ENCODE measurements at places on chromosomes 11 and 22.

DNA sequence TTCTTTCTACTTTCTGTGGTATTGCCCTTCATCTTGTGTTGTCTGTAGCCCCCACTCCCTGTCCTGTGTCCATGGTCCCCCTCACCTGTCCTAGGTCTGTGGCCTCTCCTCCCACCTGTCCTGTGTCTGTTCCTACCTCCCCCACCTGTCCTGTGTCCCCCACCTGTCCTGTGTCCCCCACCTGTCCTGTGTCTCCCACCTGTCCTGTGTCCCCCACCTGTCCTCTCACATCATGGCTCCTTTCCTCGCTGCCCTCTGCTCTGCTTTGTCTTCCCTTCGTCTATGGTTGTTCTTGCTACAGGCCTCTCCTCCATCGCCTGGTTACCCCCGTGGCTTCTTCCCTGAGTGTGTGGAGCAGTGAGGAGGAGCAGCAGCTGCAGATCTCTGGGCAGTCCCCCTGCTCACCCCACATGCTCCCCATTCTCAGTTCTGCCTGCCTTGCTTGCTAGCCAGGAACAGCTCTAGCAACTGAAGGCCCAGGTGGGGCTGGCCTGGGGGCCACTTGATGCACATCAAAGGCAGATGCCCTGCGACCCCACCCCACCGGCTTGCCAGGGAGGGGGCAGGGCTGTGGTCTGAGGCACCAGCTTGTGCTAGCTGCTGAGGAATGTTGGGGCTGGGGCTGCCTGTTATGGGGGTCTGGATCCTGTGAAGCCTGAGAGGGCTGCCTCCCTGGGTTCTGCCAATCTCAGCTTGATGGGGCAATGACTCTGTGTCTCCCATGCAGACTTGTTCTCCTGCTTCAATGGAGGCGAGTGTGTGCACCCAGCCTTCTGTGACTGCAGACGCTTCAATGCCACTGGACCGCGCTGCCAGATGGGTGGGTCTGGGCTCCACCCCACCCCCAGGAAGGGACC, 5.6 kb downstream of the OTOG start:
- DNase-seq: no peak

GRCh38 chr11:99781074-99781473, 760.3 kb downstream of the CNTN5 start:
- no peak for DNase-seq

DNA sequence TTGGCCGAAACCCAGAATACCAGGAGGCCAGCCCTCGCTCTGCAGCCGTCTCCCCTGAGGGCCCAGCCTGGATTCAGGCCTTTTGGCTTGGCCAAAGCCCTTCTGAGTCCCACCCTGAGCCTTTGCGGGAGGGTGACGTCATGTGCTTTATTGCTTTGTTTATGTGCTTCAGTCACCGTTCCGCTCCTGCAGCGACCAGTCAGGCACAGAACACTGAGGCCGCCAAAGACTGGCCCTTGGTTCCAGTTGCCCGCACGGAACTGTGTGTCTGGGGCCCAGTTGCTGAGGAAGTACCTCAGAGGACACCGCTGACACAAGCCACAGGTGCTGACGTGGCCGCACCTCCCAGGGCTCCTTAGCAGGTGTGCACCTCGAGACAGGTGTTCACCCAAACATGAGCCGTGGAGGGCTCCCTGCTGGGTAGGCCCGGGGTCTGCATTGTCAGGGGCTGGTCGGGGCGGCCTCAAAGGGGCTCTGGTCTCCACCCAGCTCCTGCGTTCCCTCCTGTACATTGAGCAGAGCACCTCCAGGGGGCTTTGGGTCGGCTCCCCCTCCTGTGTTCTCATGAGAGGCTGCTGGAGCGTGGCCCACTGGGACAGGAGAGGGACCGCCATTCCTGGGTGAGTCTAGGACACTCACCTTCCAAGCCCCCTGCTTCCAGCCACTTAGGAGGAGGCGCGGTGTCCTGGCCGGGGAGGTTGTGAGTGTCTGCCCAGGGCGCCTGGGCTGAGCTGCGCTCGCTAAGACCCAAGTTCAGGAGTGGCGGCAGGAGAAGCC, 376.8 kb downstream of the TBC1D22A start:
- no peak for DNase-seq

DNA sequence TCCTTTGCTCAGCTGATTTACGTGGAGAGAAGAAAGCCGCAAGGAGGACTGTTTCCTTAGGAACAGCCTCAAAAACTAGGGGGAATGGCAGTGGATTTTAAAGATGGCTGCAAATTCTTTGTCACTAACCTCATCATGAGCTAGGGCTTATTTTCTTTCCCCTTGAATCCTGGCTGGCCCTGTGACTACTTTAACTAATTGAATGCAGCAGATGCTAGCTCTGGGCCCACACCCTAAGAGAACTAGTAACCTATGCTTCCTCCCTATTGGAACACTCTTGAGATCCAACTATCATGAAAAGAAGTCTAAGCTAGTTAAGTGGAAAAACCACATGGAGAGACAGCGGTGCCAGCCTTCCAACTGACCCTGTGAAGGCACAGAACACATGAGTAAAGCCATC, 421.3 kb upstream of the NARS2 start:
- no peak for DNase-seq

GRCh38 chr11:134025082-134025429, 43.8 kb upstream of the JAM3 start:
- DNase-seq: no peak

GRCh38 chr22:46748908-46749675, 11.0 kb upstream of the CERK start:
- peak; percentile 7 for DNase-seq

DNA sequence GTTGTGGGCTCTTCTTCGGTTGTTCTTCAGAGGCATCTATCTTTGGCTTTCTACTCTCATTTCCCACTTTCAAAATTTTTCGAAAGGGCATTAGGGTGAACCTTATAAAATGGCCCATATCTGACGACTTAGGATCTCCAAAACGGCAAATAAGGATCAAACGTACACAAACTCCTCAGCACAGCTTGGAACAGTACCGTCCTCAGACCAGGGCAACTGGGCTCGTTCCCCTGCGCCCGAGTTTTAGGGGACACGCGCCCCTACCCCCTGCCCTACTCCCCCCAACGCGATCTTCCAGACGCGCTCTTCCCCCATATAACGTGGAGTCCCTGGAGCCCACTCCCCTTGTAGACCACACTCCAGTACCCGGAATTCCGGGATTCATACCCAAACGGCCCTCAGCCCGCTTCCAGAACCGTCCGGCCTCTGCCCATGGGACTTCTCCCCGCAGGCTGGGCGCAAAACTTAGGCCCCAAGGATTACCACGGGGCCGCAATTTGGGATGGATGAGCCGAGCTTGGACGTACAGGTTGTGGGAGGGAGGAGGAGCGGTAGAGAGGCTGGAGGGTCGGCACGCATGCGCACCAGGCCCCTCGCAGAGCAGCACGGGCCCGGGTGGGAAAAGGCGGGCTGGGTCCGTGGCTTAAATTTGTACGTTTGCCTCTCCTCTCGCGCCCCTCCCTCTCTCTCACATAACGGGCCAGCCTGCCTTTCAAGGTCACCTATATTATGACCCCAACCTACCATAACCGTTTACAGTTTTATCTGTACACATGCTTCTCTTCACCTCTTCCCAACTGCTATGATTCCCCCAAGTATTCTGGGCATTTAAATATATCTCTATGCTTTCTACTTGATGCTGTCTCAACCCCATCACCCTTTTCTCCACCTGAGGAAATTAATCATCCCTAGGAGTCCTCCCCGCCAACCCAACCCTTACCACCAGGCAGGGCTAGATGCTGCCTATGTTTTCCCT, 3.4 kb downstream of the CCDC89 start:
- DNase-seq: peak; percentile 7

GRCh38 chr11:11538277-11538960, 83.4 kb downstream of the GALNT18 start:
- no peak for DNase-seq

GRCh38 chr22:30116362-30117117, 36.3 kb downstream of the HORMAD2 start:
- no peak for DNase-seq

- no peak for DNase-seq
These were observed 3.2 kb upstream of the MRPL23 start for GRCh38 chr11:1943977-1944376.

DNA sequence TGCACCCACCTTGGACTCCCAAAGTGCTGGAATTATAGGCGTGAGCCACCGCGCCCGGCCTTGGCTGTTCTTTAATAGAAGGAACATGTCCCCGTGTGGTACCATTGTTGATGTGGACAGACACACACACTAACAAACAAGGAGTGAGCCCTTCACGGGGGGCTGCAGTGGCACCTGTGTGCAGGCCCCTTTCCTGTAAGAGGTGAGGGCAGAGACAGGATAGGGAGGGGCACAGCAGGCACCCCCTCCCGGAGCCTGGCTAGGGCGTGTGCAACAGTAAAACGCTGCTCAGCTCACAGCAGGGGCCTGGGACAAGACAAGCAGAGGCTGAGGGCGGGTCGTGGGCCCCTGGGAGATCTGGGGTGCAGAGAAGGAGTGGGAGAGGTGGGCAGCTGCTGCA, 37.8 kb downstream of the GRIK4 start:
- no peak for DNase-seq

DNA sequence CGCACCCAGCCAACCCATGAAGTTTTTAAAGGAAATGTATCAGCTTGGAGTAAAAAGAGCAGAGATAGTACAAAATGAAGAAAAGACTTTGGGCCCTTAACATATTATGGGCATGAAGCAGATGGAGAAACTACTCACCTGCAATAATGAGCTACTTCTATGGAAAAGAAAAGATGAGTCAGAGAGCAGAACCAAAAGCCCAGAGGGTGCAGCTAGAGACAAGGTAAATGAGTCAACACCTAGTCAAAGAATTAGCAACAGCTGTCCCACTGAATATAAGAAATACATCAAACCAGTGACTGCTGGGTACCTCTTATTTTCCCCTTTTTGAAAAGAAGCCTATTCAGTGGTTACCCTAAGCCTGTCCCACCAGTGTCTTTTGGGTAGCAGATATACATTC, 61.8 kb downstream of the RPL27A start:
- DNase-seq: no peak

- no peak for DNase-seq
These were observed 534.3 kb upstream of the LARGE1 start for GRCh38 chr22:34454598-34454997.

DNA sequence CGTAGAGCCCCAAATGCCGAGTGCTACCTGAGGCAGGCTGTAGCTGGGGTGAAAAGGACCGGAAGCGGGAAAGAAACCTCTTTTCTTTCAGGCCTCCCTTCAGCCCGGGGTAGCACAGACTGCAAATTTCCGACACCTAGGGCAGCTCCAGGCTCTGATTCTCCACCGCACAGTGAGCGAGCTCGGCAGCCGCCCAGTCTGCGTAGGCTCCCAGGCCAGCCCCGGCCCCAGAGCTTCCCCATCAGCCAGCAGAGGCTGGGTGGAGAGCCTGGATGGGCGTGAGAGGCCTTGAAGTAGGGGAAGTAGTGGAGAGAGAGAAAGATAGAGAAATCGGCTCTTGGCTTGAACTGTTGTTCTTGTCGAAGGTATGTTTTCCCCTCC, 9.3 kb upstream of the PAX6 start:
- DNase-seq: no peak

GRCh38 chr11:95352733-95353346, 121.8 kb upstream of the SESN3 start:
- no peak for DNase-seq

DNA sequence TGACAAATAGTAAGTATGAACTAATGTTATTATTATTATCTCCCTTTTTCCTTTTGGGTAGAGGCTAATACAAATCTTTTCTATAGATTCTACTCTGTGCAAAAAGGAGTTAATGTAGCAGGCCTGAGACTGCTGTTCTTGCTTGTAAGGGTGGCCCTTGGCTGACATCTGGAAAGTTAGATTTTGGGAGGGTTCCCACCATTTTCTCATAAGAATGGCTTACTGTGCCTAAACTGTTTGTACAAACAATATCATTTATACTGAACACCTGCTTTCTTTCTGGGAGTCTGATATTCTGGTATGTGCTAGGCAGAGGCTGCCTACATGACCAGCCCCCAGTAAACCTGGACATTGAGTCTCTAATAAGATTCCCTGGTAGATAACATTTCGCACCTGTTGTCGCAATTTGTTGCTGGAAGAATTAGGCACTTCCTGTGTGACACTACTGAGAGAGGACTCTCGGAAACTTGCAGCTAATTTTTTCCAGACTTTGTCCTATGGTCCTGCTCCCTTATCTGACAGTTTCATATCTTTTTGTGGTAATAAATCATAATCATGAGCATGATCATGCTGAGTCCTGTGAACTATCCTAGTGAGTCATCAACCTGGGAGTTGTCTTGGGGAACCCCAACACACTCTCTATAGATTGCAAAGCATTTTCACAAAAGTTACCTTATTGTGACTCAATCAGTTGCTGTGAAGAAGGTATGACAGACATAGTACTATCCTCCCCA, 257.7 kb upstream of the CCDC90B start:
- DNase-seq: no peak

- no peak for DNase-seq
These were observed 19.7 kb upstream of the MYRF start for GRCh38 chr11:61732705-61733104.

DNA sequence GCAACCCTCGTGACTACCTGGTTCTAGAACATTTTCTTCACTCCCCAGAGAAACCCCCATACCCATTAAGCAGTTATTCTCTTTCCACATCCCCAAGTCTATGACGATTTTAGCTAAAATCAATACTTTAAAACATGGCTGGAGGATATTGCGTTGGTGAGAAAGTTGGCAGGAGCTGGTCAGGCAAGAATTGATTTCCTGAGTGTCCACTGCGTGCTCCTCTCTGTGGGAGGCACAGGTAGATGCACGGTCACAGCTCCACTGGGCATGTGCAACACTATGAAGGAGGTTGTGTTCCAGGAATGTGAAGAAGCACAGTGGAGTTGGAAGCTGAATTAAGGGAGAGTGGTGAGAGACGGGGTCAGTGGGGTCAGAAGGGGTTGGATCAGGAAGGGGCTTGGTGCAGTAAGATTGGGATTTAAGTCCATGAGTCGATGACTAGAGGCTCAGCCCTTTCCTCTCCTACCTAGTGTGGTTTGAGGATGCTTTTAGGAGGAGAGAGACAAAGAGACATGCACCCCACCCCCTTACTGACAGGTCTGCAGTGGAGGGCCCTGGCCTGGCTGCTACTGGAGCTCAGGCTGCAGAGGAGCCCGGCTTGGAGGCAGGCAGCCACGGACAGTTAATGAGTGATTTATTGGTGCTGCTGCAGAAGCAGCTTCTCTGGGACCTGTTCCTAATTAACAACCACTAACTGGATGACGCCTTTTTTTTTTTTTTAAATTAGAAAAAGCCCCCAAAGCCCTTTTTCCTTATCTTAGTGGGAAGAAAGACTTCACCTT, 395.6 kb downstream of the TENM4 start:
- no peak for DNase-seq

GRCh38 chr11:40281052-40281580, 1178.3 kb downstream of the LRRC4C start:
- DNase-seq: no peak

DNA sequence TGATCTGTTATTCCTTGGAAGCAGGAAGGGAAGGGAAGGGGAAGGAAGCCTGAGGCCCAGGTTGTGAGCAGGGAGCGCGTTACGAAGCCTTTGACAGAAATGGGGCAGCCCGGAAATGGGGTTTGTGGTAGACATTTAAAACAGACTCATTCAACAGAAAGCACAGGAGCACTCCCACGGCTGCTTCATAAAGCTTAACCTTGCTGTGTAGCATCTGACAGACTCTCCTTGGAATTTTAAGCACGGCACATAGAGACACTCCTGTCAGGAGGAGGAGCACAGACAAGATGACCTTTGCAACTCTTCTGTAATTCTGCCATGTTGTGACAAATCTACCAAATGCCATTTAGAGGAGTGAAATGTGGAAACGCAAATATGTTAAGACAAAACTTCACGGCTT, 131.6 kb downstream of the FBXO7 start:
- DNase-seq: no peak

Measured in bone marrow (tissue), 2 donors.